ENCODE measurements at places on chromosomes 5 and 9.

- DNase-seq: no peak
These were observed 12.6 kb downstream of the SLC6A7 start for GRCh38 chr5:150202501-150202900.

DNA sequence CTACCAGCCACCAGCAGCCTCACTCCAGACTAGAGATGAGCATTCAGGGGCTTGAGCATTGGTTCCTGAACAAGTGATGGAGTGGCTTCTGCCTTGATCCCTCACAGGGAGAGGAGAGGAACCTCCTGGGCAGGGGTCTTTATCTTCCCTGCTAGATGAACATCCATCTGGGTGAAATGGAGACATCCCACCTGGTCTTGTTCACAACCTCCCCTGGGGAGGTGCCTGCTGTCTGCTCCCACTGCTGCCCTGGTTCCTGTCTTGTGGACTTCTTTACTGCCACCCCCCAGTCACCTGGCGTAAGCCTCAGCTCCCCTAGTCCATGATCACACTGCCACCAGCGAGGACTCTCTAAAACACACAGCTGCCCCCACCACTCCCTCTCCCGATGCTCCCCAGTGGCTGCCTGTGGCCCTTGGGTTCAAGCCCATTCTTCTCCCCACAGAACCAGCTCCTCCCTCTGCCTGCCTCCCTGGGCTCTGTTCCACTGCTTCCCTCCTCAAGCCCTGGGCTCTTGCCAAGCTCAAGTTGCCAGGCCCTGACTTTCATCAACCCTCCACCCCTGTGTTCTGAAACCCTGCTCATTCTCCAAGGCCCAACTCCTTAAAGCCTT, 51.5 kb downstream of the COL15A1 start:
- DNase-seq: no peak

- DNase-seq: no peak
These were observed 183.3 kb upstream of the PUM3 start for GRCh38 chr9:3027210-3027609.

DNA sequence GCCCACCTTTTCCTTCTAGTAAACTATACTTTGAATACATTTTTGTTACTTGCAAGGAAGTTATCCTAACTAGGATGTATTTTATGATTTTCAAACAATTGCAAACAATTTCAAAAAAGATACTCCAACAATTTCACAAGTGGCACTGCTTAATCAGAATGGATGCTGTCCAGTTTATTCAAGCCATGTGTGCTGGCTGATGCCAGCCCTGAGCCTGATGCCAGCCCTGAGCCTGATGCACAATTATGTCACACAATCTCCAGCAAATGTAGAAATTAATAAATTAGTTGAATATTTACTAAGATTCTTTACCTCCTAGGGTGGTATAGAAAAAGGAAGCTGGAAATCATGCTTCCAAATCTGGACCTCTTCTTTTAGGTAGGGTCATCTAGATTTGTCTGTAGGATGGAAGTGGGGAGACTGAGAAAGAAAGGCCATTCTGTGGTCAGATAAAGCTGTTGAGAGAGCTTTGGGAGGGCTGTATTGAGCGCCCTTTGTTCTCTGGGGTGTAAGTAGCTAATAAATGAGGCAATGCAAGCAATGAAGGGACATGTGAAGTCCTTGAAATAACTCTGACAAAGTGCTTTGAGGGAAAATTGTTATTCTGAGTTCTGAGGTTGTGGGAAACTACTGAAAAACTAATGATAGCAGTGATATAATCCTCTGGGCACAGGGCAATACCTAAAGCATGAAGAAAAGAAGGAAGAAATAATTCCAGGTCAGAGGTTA, 5.8 kb upstream of the C6 start:
- no peak for DNase-seq

DNA sequence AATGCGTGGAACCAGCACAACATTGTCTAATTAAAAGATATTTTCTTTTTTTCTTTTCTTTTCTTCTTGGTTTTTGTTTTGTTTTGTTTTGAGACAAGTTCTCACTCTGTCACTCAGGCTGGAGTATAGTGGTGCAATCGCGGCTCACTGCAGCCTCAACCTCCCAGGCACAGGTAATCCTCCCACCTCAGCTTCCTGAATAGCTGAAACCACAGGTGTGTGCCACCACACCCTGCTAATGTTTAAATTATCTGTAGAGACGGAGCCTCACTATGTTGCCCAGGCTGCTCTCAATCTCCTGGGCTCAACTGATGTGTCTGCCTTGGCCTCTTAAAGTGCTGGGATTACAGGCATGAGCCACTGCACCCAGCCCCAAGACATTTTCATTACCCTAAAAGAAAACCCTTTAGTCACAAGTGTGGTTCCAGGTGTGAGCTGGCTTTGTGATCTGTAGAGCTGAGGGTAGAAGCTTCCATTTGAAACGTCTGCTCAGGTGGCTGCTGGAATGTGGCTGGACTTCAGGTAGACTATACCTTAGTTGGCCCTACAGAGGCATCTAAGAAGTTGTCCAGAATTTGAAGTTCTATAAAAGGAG, 19.1 kb upstream of the NEK6 start:
- DNase-seq: no peak

DNA sequence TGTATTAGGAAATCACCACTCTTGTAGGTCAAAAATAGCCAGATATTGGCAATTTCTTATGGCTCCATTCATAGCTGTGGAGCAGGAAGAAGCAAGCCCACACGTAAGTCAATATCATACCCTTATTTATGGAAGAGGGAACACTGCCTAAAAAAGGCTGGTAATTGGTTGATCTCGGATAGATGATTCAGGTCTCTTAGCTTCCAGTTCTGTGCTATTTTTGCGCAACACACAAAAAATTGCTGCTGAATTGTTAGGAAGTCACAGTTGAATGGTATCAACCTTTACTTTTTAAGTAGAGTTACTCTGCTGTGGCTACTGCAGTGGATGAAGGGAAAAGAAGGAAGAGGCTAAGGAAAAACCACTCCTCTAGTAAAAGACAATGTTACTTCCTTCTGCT, 168.8 kb downstream of the ARHGAP26 start:
- peak; percentile 77 for DNase-seq

GRCh38 chr5:159005062-159005461, 94.7 kb downstream of the EBF1 start:
- no peak for DNase-seq

DNA sequence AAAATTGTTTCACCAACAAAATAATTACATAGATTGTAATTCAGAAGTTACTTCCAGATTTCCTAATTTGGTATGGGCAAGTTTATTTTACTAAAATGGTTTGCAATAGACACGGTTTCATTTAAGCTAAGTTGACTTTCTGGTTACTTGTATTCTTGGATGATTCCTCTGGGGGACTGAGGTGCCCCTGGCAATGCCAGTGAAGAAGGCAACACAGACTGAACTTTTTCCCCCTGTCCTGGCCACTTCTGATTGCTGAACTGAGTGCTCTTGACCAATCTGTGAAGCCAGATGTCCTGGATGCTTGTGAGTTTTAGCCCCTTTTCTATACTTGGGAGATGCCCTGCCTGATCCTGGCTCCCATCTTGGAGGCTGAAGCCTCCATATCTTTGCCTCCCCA, 66.3 kb upstream of the FANCC start:
- no peak for DNase-seq

GRCh38 chr5:1502046-1502736, 21.6 kb downstream of the LPCAT1 start:
- peak; percentile 89 for DNase-seq

GRCh38 chr5:21574438-21574837, 1278.7 kb downstream of the CDH12 start:
- no peak for DNase-seq

DNA sequence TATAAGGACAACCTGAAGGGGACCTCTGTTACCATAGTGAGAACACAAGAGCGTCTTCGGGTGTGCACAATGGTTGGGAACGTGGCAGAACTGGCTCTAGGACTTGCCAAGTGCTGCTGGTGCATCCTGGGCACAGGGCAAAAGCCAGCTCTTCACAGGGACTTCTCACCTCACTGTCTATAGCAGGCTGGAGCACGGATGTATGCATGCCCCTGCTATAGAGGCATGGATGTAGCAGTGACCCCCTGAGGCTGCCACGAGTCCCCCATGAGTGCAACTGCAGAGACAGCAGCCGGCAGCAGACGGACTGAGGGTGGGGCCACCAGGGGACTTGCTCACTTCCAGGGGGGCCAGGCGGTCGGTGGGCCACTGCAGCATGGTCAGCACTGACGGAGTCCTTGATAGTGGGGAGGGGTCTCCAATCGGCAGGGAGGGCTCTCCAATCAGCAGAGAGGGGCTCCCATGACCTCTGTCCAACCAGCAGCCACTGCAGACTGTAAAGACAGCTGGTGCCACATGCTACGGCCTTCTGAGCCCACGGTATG, 64.9 kb downstream of the SEMA4D start:
- DNase-seq: no peak

- DNase-seq: no peak
These were observed 477.5 kb downstream of the TLE4 start for GRCh38 chr9:80049096-80049782.

DNA sequence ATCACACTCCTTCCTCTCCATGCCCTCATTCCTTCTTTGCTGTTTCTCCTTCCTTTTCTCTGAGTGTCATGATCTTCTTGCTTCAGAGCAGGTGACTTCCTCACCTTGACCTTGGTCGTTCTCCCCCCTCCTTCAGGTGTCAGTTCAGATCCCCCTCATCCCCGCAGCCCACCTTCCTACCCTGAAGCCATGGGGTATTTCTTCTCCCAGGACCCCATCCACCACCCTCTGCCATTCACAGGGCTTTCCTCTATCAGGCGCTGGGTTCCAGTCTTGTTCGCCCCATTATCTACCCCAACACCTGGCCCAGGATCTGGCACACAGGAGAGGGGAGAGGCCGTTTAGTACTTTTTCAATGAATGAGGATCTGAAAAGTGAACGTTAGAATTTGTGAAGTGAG, 101.0 kb downstream of the NSG2 start:
- DNase-seq: no peak

All from inflammatory macrophage treated with lipopolysaccharide for 1 hour (primary cell).